HFFc6 (cell line): ENCODE measurements at places on chromosomes 3 and 15. TPM values are rescaled to one million over a fixed set of nuclear protein-coding genes. Genes with fewer than 3 reads are reported as not detected.

- H3K27ac ChIP-seq = no peak overlapping the region
- no peak overlapping the region for H3K4me3 ChIP-seq
- no peaks in the 10 kb centered on the region; the same call in 1 of the 2 replicates for H3K27me3 ChIP-seq
- DNase-seq = no peak
- H3K4me1 ChIP-seq = peaks cover 5% of the 10 kb centered on the region; the same call in 1 of the 2 replicates
Measured at GRCh38 chr15:72345806-72346205, 25.8 kb upstream of the CELF6 start.

Gene TIMP4
- total RNA-seq = 0.21 to 0.89 TPM (median 0.21 TPM) in 3 replicates

DNA sequence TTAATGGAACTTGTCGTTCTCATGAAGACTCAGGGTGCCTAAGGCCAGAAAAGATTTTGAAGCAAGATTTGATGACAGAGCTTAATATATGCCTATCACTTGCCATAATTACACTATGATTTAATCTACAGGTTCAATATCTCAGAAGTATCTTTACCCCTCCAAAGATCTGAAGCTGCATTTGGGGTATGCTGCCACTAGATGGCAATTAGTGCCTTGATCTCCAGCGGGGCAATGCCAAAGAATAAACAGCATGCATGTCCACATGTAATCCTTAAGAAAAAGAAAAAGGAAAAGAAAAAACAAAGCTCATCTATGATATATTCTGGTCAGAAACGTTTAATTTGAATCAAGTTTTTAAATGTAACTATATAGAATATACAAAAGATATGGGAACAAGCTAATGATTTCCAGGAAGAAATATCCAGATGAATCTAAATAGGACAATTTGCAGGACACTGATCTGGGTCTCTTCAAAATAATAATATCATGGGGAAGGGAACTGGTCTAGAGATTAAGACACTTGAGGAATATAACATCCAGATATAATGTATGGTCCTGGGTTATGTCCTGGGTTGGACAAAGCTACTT is 55.0 kb upstream of the SOX14 start:
- H3K27me3 ChIP-seq = no peaks in the 10 kb centered on the region
- no peak for DNase-seq
- H3K27ac ChIP-seq = no peak overlapping the region
- H3K36me3 ChIP-seq = 0 out of 2 replicates have a peak, but pooled peaks cover 6% of the 10 kb centered on the region
- H3K4me1 ChIP-seq = no peaks in the 10 kb centered on the region

GRCh38 chr3:9168241-9168741 is 81.2 kb downstream of the SRGAP3 start:
- H3K27ac ChIP-seq = no peak overlapping the region
- DNase-seq = no peak
- peaks cover 17% of the 10 kb centered on the region for H3K27me3 ChIP-seq
- H3K36me3 ChIP-seq = no peaks in the 10 kb centered on the region

Gene BLM
- 2.8 to 4.9 TPM (median 4.7 TPM) in 3 replicates for total RNA-seq

- peak overlapping the region; percentile 94 for H3K27ac ChIP-seq
- no peaks in the 10 kb centered on the region for H3K27me3 ChIP-seq
- peak overlapping the region; percentile 1; the same call in 1 of the 2 replicates for H3K4me3 ChIP-seq
- no peaks in the 10 kb centered on the region for H3K36me3 ChIP-seq
Measured at GRCh38 chr3:157129803-157130466, 30.0 kb downstream of the CCNL1 start.

DNA sequence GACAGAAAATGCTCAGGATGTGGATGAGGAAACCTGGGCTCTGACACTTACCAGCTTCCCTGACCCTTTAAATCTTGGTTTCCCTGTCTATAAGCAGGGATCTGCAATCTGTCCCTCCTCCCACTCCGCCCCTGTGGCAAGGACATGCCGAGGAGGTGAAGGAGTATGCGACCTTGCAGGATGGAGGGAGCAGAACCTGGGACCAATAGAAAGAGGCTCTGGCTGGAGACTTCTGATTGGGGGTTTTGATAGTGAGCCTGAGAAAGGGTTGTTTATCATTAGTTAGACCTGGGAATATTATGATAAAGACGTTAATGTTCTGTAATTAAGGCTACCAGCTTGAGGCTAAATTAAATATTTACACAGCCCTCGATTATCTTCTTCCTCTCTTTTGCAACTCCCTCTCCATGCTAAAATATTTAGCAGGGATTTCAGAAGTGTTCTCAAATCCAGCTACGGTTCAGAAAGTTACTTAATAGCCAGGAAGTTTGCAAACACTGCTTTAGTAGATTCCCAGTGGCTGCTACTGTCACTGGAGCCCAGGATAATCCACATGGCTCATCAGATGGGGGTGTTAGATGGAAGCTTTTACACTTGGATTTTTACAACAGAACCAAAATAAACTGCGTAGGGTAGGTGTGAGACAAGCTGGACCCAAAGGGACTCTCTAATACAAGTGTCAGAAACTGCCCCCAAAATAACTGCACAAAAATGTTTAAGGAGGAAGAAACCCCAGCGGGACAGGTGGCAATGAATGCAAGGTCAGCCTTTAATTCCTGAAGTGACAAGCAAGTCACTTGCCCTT is 9.2 kb upstream of the PAQR5 start:
- H3K36me3 ChIP-seq = no peaks in the 10 kb centered on the region
- no peaks in the 10 kb centered on the region for H3K4me1 ChIP-seq
- H3K27me3 ChIP-seq = peaks cover 10% of the 10 kb centered on the region
- DNase-seq = no peak
- H3K27ac ChIP-seq = no peak overlapping the region

Gene BTLA
- total RNA-seq = not detected in 3 replicates

DNA sequence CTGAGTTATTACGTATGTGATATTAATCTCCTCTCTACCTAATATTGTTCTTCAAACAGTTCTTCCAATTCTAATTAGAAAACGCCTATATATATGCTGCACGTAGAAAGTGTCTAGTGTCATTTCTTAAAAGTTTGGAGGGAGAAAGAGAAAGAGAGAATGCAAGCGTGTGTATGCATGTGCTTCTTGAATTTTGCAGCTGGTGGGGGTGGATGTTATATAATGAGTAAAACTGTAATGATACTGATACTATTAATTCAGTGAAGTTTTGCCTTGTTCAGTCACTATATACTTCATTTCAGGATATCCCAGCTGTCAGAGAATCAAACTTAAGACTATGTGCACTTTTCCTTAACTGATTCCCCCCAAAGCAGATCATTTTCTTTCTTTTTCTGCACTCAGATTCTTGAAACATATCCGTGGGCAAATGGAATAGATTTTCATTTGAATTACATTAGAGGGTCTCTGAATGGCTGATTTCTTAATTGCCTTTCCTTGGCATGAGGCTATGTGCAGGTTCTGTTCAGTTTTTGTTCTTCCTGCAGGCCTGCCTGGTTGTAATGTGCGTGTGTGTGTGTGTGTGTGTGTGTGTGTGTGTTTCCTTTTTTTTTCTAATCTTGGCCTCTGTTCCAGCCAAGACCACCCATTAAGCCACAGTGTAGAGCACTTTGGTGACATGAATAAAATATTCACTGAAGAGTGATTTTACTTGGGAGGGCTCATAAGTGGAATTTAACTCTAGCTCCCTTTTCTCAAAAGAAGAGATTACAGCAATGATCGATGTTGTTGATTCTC is 617.5 kb downstream of the RBMS3 start:
- peaks cover 13% of the 10 kb centered on the region for H3K4me1 ChIP-seq
- no peak overlapping the region for H3K4me3 ChIP-seq
- H3K27me3 ChIP-seq = no peaks in the 10 kb centered on the region
- H3K27ac ChIP-seq = no peak overlapping the region
- DNase-seq = no peak
- H3K36me3 ChIP-seq = peaks cover 5% of the 10 kb centered on the region; the same call in 1 of the 2 replicates

GRCh38 chr15:46441294-46442062 is 806.6 kb downstream of the SQOR start:
- peak overlapping the region; percentile 69 for H3K4me3 ChIP-seq
- H3K27ac ChIP-seq = peak overlapping the region; percentile 84
- H3K36me3 ChIP-seq = no peaks in the 10 kb centered on the region
- peaks cover 36% of the 10 kb centered on the region for H3K4me1 ChIP-seq
- no peaks in the 10 kb centered on the region for H3K27me3 ChIP-seq
- peak; percentile 88 for DNase-seq

Gene SEMA6D
- 1.6 to 2.4 TPM (median 2.3 TPM) in 3 replicates for total RNA-seq

DNA sequence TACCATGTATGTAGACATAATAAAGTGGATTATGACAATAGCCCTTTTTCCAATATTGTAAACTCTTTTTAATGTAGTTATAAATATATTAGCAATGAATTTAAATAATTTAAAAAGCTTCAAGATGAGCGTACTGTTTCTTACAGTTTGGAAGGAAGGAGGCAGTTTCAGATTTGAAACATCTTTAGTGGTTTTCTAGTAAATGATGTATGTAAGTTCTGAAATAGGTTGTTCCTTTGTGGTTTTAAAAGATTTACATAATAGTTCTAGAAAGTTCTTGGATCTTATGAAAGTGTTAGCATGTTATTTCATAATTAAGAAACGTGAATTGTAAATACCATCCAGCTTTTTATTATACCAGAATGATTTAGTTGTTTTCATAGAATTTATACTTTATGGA is 16.0 kb downstream of the DNAJC19 start:
- H3K36me3 ChIP-seq = peaks cover 13% of the 10 kb centered on the region; the same call in 1 of the 2 replicates
- H3K27ac ChIP-seq = no peak overlapping the region
- no peaks in the 10 kb centered on the region for H3K27me3 ChIP-seq
- H3K4me1 ChIP-seq = no peaks in the 10 kb centered on the region

Gene PTPN23
- total RNA-seq = 43.3 to 49.9 TPM (median 44.8 TPM) in 3 replicates

Gene INSYN1
- 0.55 to 1.2 TPM (median 1.1 TPM) in 3 replicates for total RNA-seq

- peak overlapping the region; percentile 95; the same call in 1 of the 2 replicates for H3K27ac ChIP-seq
- H3K27me3 ChIP-seq = no peaks in the 10 kb centered on the region; the same call in 1 of the 2 replicates
- H3K36me3 ChIP-seq = peaks cover 5% of the 10 kb centered on the region; the same call in 1 of the 2 replicates
- H3K4me3 ChIP-seq = no peak overlapping the region
Measured at GRCh38 chr15:32671339-32672325, 30.1 kb downstream of the SCG5 start.

GRCh38 chr3:168495932-168496331 is 400.2 kb upstream of the GOLIM4 start:
- H3K4me1 ChIP-seq = no peaks in the 10 kb centered on the region
- H3K4me3 ChIP-seq = no peak overlapping the region
- no peak for DNase-seq
- H3K27me3 ChIP-seq = no peaks in the 10 kb centered on the region

DNA sequence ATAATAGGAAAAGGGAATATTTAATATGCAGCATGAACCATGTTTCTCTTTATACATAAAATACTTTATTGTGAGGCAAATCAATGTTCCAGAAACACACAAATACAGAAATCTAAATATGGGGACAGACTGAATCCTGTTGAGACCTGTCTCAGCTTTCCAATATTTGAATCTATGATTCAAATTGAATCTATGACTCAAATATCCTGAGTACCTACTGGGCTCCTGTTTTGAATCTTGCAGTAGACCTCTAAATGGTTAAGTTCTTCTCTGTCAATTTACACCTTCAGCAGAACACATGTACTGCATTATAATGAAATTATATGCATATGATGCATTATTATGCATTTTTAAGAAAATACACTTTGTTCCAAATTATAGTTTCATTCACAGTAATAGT is 143.2 kb upstream of the PLXND1 start:
- H3K27ac ChIP-seq = no peak overlapping the region
- peaks cover 12% of the 10 kb centered on the region for H3K4me1 ChIP-seq
- H3K4me3 ChIP-seq = no peak overlapping the region
- no peak for DNase-seq

DNA sequence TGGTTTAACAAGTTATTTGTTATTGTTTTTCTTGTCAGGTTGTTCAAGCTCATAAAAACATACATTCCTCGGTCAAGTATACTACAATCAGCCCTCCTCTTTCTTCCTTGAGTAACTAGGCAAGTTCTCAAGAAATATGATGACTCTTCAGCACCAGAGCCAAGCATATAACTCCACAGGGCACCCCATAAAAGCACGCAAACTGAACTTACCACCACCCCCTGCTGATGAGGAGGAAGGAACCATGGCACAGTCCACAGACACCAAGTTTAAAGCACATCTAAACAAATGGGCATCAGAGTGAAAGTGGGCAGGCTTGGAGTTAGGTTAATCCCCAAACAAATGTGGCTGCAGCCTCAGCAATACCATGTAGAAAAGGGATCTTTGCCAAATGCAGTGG is 5.3 kb downstream of the IP6K2 start:
- H3K27me3 ChIP-seq = peaks cover 8% of the 10 kb centered on the region; the same call in 1 of the 2 replicates
- no peak overlapping the region for H3K4me3 ChIP-seq
- H3K4me1 ChIP-seq = peaks cover 49% of the 10 kb centered on the region
- peaks cover 45% of the 10 kb centered on the region for H3K36me3 ChIP-seq

DNA sequence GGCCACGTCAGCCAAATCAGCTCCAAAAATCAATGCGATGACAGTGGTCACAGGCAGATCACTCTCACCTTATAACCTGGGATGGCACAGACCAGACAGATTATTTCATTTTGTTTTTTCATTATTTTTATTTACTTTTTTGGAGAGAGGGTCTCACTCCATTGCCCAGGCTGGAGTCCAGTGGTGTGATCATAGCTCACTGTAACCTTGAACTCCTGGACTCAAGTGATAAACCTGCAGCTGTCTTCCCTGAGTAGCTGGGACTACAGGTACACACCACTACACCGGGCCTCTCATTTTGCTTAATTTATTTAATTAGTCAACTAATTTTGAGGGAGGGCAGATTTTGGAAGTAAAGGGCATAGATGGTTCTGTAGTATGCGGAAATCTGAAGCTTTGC is 51.2 kb upstream of the ICE2 start:
- H3K27ac ChIP-seq = no peak overlapping the region
- H3K36me3 ChIP-seq = no peaks in the 10 kb centered on the region
- no peak for DNase-seq
- H3K4me3 ChIP-seq = no peak overlapping the region
- H3K4me1 ChIP-seq = peaks cover 13% of the 10 kb centered on the region

DNA sequence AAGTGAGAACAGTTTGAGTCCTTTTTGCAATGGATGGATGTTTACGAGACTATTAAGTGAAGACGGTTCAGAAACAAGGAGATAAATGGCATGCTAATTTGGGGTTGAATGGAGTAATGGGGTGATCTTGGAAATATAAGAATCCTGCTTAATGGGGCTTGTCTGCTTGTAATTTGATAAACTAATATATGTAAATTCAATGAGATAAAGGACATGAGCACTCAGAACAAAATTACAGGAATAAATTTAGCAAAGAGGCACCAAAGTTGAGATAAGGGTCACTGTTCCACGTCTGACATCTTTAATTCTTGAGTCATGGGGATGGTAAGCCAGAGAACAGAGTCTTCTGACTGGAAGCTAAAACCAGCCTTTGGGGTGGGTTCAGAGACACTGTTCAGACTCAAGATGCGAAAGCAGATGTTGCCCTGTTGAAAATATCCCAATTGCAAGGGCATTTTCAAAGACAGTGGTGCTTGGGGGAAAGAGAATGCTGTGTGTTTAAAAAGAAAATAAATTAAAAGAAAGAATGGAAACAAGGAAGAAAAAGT is 67.8 kb upstream of the CHRNB4 start:
- no peak overlapping the region for H3K27ac ChIP-seq
- H3K36me3 ChIP-seq = no peaks in the 10 kb centered on the region
- H3K27me3 ChIP-seq = peaks cover 22% of the 10 kb centered on the region
- H3K4me3 ChIP-seq = no peak overlapping the region; the same call in 1 of the 2 replicates

GRCh38 chr3:170714122-170714521 is 128.2 kb upstream of the SLC7A14 start:
- H3K27ac ChIP-seq = peak overlapping the region; percentile 91
- H3K36me3 ChIP-seq = peaks cover 51% of the 10 kb centered on the region
- peaks cover 98% of the 10 kb centered on the region for H3K4me1 ChIP-seq

GRCh38 chr15:83248151-83249029 is 36.1 kb downstream of the BNC1 start:
- no peaks in the 10 kb centered on the region for H3K36me3 ChIP-seq
- no peaks in the 10 kb centered on the region for H3K4me1 ChIP-seq
- DNase-seq = peak; percentile 63
- H3K27ac ChIP-seq = no peak overlapping the region
- no peak overlapping the region for H3K4me3 ChIP-seq
